ENCODE measurements at places on chromosomes 16 and 17. TPM values are rescaled to one million over a fixed set of nuclear protein-coding genes. Genes with fewer than 3 reads are reported as not detected.

GRCh38 chr16:76970087-76970744, 220.8 kb upstream of the MON1B start:
- DNase-seq: no peak

GRCh38 chr17:82149401-82150099, 51.5 kb upstream of the FASN start:
- DNase-seq: no peak

DNA sequence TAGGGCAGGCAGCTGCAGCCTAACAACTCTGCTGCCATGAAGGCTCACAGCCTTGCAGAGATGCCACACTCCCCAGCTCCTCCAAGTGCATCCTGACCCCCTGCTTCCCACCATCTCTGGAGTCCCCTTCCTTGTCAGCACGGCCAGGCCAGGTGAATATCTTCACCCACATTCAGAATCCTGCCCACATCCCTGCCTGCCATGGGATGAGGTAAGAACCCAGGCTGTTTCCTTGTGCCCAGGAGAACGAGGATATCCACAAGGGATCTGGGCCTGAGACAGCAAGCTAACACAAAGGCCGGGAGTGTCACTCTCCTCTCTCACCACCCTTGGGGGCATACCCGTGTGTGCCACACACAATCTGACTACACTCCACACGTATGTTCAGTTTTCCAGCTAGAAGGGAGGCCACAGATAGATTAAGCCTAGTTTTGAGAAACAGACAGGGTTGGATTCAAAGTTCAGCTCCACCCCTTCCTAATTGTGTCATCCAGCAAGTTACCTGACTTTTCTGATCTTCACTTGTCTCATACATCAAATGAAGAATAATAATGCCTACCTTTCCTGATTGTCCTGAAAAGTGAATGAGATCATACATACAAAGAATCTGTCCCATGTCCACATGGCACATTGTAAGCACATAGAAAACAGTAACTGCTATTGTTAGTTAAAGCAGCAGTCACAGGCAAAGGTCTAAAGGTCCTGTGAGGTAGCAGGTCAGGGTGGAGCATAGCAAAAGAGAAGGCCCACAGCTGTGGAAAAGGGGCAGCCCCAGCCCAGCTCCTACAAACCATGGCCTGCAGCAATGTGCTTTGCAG, 17.4 kb upstream of the SUPT4H1 start:
- no peak for DNase-seq

GRCh38 chr16:89695875-89696669, 5.4 kb downstream of the SPATA2L start:
- DNase-seq: no peak

GRCh38 chr16:11461595-11461990, 116.3 kb downstream of the RMI2 start:
- DNase-seq: no peak

- DNase-seq: no peak
Observed at GRCh38 chr17:40004072-40004471, 11.2 kb upstream of the CSF3 start.

DNA sequence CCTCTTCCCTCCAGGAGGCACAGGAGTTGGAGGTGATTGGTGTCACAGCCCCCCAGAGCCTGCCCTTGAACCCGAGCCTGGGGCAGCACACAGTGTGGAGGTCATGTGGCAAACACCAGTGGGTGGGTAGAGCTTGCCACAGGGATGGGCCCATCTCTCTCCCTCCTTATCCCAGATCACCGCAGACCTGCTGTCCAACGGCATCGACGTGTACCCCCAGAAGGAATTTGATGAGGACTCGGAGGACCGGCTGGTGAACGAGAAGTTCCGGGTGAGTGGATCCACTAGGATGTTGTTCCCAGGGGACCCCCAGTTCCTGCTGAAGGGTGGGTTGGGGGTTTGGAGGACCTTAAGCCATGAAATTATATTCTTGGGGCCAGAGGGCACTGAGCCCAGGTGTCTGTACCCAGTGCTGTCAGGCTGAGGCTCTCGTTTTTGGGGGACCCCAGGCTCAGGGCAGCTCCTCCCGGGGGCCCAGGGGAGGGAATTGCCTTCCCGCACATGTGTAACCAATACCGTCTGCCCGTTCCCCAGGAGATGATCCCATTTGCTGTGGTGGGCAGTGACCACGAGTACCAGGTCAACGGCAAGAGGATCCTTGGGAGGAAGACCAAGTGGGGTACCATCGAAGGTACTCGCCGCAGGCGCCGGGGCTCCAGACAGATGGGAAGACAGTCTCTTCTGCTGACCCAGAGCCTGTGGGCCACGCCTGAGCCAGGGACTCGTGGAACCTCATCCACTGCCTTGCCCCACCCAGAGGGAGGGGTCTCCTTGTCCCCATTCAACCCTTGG, 351.9 kb downstream of the SEC14L1 start:
- peak; percentile 5 for DNase-seq

- DNase-seq: no peak
Observed at GRCh38 chr16:20380782-20381181, 23.8 kb downstream of the PDILT start.

DNA sequence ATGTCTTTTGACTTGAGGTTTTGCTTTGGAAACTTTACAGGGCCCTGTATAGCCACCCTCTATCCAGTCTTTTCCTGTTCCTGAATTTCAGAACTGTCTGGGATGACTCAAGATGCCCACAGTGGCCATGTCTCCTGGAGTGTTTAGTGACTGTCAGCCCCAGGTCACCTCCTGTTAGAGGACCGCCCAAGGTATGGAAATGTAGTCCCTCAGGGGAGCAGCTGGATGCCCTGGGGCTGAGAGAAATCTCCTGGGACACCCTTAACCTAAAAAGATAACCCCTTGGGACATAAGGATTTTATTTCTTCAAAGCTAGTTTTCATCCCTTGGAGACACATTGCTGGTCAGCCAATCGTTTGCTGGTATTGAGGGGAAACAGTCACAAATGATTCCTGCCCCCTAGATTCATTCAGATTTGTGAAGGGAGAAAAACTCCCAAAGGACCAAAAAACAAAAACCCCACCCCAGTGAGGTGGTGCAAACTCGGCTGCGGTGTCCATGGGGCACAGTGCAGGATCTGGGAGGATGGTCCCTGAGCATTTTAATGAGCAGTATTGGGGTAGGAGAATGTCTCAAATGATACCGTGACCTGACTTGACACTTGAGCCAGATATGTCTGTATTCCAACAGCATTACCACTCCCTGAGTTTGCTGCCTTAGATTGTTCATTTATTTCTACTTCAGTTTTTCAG, 1.7 kb downstream of the ZNF267 start:
- DNase-seq: no peak

DNA sequence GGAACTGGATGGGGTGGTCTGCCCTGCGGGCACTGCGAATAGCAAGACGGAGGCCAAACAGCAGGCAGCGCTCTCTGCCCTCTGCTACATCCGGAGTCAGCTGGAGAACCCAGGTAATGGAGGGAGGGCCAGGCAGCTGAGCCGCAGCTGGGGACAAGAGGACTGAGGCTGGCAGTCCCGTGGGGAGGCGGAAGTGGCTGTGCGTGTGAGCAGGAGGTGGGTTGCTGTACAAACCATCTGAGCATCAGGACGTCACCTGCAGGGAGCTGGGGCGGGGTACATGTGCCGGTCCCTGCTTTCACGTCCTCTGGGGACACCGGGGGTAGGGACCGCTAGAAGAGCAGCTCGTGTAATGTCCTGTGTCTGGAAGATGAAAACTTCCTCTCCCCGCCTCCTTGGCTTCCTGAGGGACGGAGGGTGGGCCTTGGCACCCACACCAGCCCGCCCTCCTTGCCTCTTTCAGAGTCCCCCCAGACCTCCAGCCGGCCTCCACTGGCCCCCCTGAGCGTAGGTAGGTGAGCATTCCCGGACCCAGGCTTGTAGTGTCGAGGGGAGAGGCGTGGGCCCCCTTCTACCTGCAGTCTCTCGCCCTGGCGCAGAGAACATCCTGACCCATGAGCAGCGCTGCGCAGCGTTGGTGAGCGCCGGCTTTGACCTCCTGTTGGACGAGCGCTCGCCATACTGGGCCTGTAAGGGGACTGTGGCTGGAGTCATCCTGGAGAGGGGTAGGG, 3.7 kb downstream of the ADAD2 start:
- DNase-seq: peak; percentile 71

- peak; percentile 46 for DNase-seq
Observed at GRCh38 chr17:19237389-19238166, 412 bp downstream of the EPN2 start.

DNA sequence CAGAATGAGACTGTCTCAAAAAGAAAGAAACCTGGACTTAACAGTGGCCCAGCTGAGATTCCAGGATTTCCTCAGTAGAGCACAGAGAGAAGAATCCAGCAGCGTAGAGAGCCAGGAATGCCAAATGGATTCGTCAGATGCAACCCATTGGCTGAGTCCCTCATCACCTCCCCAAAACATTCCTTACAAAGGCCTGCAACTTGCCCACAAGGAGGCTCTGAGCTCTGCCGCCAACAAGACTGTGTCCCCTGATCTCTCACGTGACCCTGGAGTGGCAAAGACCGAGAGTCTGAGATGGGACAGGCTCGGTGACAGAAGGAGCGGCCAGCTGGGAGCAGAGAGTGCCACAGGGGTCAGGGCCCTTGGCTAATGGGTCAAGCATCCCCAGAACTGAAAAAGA, 6.9 kb upstream of the CHMP6 start:
- DNase-seq: no peak

- DNase-seq: no peak
Observed at GRCh38 chr17:46157443-46158062, 35.7 kb downstream of the KANSL1 start.

DNA sequence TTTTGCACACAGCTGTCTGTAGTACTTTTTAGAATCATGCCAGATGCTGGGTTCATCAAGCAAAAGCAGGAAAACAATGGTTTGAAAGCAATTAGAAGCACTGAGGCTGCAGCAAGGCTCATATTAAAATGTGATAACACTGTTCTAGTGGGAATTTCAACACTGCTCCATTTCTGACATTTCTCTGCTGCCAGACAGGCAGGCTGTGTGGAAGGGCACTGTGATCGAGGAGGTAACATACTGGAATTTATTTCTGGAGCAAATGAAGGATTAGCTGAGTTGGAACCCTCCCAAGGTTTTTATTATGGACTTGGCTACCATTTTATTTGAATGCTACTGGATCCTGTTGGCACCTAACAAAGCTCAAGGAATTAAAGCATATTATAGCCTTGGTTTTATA, 66.9 kb downstream of the SKAP1 start:
- DNase-seq: no peak

DNA sequence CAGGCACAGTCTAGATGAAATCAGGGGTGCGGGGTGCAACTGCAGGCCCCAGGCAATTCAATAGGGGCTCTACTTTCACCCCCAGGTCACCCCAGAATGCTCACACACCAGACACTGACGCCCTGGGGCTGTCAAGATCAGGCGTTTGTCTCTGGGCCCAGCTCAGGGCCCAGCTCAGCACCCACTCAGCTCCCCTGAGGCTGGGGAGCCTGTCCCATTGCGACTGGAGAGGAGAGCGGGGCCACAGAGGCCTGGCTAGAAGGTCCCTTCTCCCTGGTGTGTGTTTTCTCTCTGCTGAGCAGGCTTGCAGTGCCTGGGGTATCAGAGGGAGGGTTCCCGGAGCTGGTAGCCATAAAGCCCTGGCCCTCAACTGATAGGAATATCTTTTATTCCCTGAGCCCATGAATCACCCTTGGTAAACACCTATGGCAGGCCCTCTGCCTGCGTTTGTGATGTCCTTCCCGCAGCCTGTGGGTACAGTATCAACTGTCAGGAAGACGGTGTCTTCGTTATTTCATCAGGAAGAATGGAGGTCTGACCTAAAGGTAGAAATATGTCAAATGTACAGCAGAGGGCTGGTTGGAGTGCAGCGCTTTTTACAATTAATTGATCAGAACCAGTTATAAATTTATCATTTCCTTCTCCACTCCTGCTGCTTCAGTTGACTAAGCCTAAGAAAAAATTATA, 1.6 kb downstream of the HBA1 start:
- DNase-seq: no peak

- no peak for DNase-seq
Observed at GRCh38 chr16:25317732-25318316, 60.2 kb upstream of the ZKSCAN2 start.

- DNase-seq: no peak
Observed at GRCh38 chr16:11234884-11235702, 20.9 kb downstream of the SOCS1 start.

DNA sequence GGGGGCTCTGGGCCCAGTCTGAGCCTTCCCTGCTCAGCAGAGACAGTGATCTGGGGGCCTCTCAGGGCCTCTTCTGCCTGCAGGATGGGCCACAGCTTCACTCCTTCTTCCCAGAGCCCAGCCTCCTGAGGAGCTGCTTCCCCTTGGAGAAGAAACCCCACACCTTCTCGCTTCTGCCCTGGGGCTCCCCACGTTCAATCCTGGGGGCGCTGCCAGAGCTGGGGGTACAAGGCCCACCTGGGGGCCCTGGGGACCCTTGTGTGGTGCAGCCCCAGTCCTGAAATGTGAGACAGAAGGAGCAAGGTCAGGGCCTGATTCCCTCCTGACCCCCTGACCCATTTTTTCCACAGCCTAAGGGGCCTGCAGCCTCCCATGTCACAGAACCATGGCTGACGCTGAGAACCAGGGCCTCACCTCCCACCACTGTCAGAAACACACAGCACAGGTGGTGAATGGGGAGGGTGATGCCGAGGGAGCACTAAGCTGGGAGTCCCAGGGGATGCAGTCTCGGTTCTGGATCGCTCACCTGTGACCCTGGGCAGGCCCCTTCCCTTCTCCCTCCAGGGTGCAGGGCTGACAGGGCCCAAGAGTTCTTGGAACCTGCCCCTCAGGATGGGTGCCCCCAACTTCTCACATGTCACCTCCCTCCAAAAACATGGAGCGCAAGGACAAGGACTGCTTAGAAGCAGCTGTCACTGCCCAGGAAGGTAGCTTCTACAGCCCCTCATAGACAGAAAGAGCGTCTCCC, 21.6 kb upstream of the MPO start:
- no peak for DNase-seq

DNA sequence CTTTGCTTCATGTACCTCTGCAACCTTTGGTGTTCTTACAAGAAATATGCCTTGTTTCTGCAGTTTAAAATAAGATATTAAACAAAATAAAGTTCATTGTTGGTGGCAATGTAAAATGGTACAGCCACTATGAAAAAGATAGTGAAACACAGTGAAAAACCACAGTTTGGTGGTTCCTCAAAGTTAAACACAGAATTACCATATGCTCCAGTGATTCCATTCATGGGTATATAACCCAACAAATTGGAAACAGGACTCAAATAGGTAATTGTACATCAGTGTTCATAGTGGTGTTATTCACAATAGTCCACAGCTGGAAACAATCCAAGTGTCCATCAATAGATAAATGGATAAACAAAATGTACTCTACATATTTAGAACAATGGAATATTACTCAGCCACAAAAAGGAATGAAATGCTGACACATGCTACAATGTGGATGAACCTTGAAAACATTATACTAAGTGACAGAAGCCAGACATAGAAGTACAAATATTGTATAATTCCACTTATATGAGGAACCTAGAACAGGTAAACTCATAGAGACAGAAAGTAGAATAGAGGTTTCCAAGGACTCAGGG, 49.2 kb downstream of the CUEDC1 start:
- DNase-seq: no peak

GRCh38 chr17:59353936-59354755, 22.7 kb downstream of the YPEL2 start:
- DNase-seq: no peak

Gene TAC4
- total RNA-seq: not detected

Gene GP1BA
- not detected for total RNA-seq

Gene PFAS
- total RNA-seq: 110 TPM

Gene SPATA32
- total RNA-seq: 0.12 TPM

Gene DCAF7
- 103 TPM for total RNA-seq

Gene CPNE7
- 6.4 TPM for total RNA-seq

Gene STAT5A
- 174 TPM for total RNA-seq

Gene SLC13A2
- total RNA-seq: not detected

Gene TMEM204
- 7.7 TPM for total RNA-seq

Gene OTOP3
- total RNA-seq: not detected

Gene ZPBP2
- not detected for total RNA-seq

Gene TCAP
- total RNA-seq: 1.1 TPM
